Stimulated activated naive CD4-positive, alpha-beta T cell treated with Interleukin-2 at 50 U/mL for 16 hours (primary cell): ENCODE measurements at places on chromosomes 7 and 10.
A peak's percentile ranks its signal among the peaks of the same experiment; 100 is the strongest.

DNA sequence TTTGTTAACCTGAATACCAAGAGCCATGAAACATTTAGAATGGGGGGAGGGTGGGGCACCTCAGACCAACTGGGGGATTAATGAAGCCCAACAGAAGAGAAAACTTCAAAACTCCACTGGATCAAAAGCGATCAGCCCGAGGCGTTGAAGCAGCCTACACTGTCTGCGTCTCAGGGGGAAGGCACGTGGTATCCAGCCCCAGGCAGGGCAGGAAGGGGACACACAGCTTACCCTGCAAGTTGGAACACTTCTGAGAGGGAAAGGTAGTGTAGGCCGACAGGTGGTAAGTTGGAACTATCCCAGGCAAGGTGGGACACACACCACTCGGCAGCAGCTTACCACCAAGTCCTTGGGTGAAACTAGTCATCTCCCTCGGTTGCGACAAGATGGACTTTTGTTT is 102.9 kb downstream of the TAX1BP1 start:
- no peak for DNase-seq

DNA sequence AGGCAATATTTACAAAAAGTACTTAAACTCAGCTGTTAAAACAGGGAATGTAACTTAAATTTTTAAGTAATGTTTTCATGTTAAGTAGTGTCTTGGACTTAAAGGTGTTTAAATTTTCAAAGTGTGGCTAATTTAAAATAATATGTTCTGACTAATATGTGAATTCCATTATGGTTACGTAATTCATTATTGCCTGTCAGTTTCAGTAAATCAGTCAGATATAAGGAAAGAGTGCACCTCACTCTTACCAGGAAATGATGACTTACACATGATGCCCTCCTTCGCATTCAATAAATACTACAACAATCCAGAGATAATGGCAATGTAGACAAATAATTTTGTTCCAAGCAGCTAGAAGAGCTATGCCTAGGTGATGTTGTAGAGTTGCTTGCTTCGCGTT is 69.0 kb upstream of the WNT16 start:
- DNase-seq: no peak

GRCh38 chr10:60731134-60731885 is 47.0 kb upstream of the CDK1 start:
- DNase-seq: no peak

DNA sequence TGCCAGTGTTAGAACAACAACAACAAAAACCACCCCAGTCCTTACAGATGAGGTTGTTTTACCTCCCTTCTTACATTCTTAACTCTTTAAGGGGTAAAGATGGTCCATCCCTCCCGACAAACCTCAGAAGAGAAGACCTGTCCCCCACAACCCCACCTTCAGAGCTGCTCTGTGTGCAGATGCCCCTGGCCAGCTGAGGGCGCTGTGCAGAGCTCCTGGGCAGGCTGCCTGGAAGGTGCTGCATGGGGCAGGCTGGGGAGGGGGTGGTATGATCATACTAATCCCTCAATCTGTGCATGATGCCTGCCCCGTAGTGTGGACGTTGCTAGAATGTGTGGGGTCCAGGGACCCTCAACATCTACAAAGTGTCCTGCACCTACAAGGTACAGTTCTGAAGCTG is 387.1 kb downstream of the INHBA start:
- DNase-seq: no peak

DNA sequence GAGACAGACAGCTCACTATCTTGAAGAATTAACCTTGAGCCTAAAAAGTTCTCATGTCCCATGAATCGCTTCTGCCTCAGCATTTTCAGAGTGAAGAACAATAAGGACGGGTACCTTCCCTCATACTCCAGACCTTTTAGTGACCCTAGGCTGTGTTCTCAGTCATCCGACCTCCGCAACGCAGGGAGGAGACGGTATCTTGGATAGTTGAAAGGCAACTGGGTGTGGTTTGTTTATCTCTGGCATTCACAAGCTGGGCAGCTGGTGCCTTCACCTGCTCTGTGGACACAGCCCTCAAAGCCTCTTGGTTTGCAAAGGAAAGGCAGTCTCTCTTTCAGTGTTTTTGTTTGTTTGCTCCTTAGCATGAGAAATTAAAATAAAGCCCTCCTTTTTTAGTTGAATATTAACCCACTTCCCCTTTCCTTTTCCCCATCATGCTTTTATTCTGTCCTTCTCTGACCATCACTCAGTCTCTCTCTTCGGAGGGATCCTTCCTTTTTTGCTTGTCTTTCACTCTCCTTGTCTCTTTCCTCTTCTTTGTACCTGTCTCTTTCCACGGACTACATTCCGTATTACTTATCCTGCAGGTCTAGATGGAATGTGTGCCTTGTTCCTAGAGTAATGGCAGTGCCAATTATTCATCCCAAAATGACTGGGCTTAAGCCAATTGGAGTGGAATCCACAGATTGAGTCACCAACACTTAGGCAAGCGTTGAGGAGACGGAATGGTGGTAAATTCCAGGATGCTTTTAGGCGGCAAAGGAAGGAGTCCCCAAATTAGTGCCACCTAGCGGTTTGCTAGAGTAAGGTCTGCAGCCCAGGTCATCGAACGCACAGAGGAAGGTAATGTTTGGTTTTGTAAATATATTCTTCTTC is 45.8 kb downstream of the PRR15 start:
- no peak for DNase-seq

DNA sequence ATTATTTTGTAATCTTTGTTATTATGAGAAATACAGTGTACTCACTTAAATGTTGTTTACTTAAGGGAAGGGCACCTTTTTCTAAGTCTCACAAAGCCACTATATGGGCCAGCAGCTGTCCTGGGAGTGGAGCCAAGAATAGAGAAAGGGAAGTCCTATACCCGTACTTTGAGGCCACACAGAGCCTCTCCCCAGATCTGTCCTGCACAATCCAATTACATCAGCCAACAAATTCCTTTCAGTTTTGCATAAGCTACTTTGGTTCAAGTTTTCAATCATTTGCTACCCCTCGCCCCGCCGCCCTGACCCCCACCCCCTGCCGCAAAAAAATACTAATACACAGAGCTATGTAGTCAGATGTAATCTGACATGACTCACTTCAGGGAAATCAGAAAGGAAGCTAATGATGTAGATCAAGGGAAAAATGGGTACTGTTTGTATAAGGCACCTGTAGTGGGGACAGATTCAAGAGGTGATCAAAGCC is 297.4 kb upstream of the NEBL start:
- DNase-seq: no peak

GRCh38 chr7:80957226-80957777 is 38.5 kb upstream of the SEMA3C start:
- DNase-seq: no peak

GRCh38 chr10:32142646-32143045 is 86.4 kb upstream of the KIF5B start:
- no peak for DNase-seq

GRCh38 chr7:132125096-132125495 is 451.2 kb downstream of the PLXNA4 start:
- no peak for DNase-seq

DNA sequence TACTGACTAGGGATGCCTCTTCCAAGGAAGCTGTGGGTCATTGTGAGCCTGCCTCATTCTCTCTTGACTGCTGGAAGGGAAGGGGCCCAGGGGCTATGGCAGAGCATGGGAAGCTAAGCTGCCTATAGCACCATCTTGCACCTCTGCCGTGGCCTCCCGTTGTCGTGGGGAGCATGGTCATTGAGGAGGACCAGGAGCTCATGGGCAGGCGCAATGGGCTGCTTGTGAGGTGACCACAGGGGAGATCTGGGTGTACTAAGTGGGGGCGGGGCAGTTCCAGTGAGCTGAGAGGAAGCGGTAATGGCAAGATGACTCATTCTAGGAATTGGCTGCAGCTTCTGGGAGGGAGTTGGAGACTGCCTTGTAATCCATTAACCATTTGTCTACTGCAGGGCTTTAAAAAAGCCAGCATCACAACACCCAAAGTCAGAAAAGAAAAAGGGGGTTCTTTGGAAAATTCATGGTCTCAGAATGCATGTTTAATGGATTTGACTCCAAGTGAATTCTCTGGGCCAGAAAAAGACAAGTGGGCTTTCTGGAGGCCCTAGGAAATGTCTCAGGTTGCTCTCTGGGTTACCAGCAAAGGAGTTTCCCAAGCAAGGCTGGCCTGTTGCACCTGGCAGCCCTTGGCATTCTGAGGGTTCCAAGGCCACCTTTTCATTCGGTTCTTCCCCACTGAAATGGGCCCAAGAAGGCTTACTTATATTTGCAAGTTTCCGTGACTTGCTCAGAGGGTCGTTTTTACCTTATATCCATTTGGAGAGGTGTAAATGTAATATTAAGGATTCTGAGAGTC is 3.6 kb downstream of the DUSP5 start:
- DNase-seq: peak; percentile 65

DNA sequence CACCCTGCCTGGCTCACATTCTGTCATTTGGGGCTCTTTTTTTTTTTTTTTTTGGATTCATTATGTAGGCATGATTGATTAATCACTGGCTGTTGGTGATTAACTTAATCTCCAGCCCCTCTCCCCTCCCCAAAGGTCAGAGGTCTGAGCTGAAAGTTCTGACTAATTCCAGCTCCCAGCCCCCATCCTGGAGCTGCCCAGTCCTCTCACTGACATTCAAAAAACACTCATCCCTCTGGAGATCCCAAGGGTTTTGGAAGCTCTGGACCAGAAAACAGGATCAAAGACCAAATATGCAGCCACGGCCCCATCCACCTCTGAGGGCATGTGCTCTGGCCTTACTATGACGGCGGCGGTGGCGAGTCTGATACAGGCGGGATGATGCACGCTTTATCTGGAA is 53.8 kb downstream of the RBM17 start:
- DNase-seq: no peak

- no peak for DNase-seq
These were observed 20.1 kb upstream of the NMT2 start for GRCh38 chr10:15188603-15189002.

GRCh38 chr10:62779487-62780248 is 24.9 kb upstream of the ADO start:
- DNase-seq: peak; percentile 89

DNA sequence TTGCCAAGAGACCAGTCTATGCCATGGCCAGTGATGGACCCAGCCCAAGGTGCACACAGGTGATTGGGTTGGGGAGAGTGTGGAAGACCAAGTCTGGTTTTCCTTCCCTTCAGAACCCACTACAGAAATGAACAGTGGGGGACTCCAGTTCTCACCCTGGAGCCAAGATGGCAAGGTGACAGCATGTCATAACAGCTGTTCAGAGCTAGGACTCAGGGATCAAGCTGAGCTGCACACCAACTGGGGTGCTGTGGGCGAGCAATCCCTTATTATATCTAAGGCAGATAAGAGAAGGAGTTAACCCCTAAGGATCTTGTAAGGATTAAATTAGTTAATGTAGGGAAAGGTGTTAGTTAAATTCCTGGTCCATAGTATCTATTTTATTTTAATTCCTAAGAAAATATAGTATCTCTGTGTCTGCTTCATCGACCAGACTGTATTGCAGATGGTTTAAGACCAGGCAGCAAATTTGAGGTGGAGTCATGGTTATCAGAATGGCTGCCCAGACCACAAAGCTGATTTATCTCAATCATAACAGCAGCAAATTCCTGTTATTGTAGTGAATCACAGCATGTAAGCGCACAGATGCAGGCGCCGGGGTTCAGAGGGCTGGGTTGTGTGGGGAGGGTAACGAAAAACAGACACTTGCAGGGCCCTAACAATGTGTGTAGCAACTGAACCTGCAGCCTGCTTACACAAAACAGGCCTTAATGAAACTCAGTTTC is 208.7 kb upstream of the ZNF32 start:
- DNase-seq: no peak

- DNase-seq: no peak
These were observed 273.9 kb downstream of the RPS24 start for GRCh38 chr10:78307576-78307975.

DNA sequence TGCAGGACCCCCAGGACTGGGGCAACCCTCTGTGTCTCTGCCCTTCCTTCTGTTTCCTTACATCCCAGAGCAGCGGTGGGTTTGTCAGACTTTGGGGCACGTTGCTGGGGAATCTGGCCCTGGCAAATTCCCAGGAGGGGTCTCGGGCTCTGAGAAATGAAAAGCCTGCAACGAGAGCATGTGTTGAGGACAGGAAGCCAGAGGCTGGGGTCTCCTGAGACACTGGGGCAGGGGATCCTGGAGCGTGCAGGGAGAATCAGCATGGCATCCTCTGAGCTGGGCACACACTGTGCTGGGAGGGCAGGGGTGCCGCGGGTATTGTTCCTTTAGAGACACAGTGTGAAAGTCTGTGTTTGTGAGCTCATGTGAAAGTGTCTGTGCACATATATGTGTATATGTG is 279.9 kb upstream of the PPP2R2D start:
- DNase-seq: no peak

- DNase-seq: no peak
These were observed 87.3 kb upstream of the SFMBT2 start for GRCh38 chr10:7498111-7498510.

- no peak for DNase-seq
These were observed 107.5 kb downstream of the ELMO1 start for GRCh38 chr7:37341033-37341630.

- DNase-seq: no peak
These were observed 185.6 kb upstream of the LRGUK start for GRCh38 chr7:133941496-133941895.

GRCh38 chr7:29284696-29285443 is 90.3 kb downstream of the CHN2 start:
- DNase-seq: no peak

DNA sequence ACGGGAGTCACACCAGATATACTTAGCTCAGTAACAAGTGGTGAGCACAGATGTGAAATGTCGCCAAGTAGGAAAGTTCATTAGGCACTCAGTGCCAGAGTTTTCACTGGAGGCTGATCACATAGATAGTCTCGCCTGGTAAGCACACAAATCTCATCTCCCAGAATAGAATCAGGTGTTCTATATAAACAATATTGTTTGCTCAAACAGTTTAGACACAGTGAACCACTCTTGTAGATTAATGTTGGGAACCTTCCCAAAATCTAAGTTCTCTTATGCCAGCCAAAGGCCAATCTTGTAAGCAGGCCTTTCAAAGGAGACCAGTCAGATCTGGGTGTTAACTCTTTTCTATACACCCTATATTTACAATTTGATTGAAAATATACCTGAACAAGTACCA is 716.5 kb upstream of the GRM3 start:
- no peak for DNase-seq

DNA sequence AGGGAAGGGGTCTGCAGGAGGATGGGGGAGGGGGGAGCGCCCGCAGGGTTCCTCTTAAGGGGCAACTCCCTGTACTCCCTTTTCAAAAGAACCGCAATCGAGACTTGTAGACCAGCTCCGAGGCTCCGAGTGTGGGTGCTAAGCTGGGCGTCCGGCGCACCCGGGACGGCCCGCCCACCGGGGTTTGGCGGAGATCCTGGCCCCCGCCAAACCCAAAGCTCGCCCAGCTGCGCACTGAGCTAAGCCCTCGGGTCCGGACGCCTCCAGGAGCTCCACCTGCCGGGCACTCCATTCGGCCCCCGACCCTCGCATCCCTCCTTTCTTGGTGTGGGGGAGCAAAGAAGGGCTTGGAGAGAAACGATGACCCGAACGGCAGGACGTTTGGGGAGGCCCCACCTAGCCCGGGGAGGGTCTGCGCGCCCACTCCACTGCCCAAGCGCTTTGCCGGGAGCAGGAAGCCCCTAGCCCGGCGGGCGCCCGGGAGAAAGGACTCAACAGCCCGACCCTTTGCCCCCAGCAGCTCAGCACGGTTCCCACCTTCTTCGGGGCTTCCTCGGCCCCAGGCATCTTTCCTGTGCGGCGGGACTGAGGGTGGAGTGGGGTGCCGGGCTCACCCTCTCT is 651 bp downstream of the AFAP1L2 start:
- no peak for DNase-seq

- DNase-seq: no peak
These were observed 5.4 kb downstream of the MBLAC1 start for GRCh38 chr7:100132126-100132525.

- peak; percentile 70 for DNase-seq
These were observed 31.7 kb downstream of the TECTB start for GRCh38 chr10:112314822-112315474.
